SIG-M5 (cell line): ENCODE measurements at places on chromosomes 5 and 9.
A peak's percentile ranks its signal among the peaks of the same experiment; 100 is the strongest.

DNA sequence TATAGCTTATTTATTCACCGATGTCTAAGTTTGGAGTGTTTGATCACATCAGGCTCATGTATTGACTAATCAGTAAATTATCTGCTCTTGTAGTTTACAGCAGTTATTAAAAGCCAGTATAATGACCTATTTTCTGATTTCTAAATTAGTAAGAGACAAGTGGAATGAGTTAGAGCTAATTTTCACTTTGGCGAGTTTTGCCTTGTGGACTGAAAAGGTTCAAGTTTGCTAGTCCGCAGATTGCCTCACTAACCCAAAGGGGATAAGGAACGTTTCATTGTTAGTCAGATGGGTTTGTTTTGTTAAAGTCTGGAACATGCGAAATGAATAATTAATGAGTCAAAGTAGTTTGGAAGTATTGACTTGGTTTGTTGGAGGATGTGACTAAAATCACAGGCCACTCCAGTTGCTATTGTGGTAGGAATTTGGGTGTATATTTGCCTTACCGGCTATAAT is 40.1 kb downstream of the SMARCA2 start:
- DNase-seq: no peak

DNA sequence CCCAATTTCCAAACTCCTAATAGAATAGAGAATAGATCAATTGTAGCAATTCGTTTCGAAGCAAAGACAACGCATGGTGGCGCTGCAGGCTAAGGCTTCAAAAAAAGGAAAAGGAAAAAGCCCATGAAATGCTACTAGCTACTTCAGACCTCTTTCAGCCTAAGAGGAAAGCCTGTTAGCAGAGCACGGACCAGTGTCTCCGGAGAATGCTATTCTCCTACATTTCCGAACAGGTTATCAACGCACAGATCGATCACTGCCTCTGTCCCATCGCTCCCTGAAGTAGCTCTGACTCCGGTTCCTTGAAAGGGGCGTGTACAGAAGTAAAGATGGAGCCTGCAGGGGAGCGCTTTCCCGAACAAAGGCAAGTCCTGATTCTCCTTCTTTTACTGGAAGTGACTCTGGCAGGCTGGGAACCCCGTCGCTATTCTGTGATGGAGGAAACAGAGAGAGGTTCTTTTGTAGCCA is at the start of gene PCDHB15:
Gene PCDHB15 (plus strand): TSS at position 146 of the 468 bp plus-strand sequence. CDS start 184 bp downstream, at position 330.
- DNase-seq: no peak

GRCh38 chr5:113170707-113171106 is 194.1 kb downstream of the DCP2 start:
- no peak for DNase-seq

- no peak for DNase-seq
Measured at GRCh38 chr5:80957031-80957761, 3.0 kb upstream of the RASGRF2 start.

- DNase-seq: no peak
Measured at GRCh38 chr9:19270421-19270949, 40.0 kb downstream of the DENND4C start.

DNA sequence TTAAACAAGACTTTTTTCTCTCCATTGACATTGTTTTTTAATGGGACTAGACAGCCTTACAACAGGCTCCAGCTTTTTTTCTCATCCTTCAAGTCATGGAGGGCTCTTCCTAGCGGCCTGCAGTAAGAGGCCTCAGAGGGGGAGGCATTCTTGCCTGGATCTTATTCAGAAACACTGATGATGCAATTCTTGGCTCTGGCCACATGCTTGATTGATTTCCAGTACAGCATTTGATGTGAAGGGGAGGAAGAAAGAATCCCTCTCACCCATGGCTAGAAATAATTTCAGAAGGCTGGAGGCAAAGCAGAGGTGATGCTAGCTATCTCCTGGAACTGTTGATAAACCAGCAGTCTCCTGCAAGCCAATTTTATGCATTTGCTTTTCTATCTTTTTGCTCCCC is 324.8 kb downstream of the PRELID2 start:
- no peak for DNase-seq

DNA sequence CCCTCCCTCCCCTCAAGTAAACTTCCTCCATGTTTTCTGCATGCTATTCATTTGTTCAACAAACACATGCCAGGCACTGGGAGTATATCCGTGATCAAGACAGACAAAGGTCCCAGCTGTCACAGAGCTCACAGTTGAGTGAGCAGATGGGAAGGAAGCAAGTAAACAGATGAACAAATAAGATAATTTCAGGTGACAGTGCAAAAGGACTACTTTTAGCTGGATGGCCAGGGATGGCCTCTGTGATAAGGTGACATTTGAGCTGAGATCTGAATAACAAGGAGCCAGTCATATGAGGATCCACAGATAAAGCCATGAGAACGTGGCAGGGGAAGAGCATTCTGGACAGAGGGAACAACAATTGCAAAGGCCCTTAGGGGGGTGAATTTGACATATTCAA is 121.7 kb upstream of the RAD23B start:
- DNase-seq: no peak

GRCh38 chr5:107090506-107090905 is 580.2 kb downstream of the EFNA5 start:
- no peak for DNase-seq

GRCh38 chr5:142769251-142769792 is 855 bp upstream of the ARHGAP26 start:
- no peak for DNase-seq

DNA sequence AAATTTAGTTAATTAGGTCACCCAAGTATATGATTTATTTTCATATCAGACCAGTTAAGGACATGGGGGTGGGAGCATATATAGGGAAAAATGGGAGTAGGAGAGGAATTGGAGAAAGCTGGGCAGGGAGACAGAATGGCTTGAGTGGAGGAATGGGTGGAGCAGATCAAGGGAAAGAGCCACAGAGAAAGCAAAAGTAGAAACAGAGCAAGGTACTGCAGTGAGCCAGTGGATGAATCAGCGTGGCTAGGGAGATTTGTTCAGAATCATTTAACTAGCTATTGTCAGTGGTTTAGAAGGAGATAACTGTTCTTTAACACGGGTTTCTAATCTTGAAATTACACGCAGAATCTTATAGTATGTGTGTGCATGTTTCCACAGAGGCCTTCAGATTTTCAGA is 37.4 kb downstream of the SNX24 start:
- no peak for DNase-seq

DNA sequence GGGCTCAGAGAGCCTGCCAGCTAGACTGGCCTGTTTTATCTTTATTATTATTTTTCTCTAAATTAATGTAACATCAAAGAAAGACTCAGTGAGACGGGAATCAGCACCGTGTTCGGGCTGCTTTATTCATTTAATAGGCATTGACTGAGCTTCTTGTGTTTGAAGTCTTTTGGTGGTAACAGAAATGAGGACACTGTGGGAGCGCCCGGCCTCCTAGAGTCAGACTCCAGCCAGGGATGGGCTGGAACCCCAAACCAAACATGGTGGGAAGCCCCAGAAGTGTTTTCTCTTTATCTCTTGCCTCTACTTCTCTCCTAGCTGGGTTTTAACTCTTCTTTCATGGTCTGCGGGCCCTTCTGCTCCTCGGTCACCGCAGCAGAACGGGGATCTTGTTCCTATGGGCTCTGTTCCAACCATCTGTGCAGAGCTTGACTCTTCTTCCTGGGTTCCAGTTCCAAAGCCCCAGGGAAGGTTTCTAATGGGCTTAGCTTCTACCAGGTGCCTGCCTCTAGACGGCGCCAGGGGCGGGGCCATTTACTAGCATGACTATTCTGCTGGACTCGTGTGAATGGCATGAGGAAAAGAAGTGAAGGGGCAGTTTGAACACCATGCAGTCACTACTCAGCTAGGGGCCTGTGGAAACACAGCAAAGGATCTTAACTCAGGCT is 123.8 kb downstream of the FGF18 start:
- DNase-seq: no peak

- DNase-seq: no peak
Measured at GRCh38 chr5:137264573-137264972, 234.6 kb downstream of the SPOCK1 start.

DNA sequence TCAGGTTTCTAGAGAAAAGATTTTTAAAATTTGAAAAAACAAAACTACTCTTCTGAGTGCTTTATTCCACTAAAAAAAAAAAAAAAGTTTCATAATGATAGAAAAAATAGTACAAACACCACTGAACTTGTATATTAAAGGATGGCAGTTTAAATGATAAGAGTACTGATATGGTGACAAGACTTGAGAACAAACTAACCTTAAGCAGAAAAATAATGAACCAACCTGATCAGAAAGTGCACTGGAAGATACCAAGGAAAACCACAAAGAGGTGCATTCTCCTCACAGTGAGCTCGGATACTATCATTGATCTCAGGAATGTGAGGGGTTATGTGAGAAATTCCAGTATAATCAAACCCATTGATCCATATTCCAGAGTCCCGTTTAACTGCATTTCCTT is 34.3 kb downstream of the ERMP1 start:
- DNase-seq: no peak

- no peak for DNase-seq
Measured at GRCh38 chr5:134512661-134512999, 12.8 kb upstream of the JADE2 start.

- DNase-seq: no peak
Measured at GRCh38 chr9:112380102-112380824, at the start of gene HSDL2. Gene HSDL2 (plus strand): TSS chr9:112380108. CDS start chr9:112380164, 56 bp downstream.

DNA sequence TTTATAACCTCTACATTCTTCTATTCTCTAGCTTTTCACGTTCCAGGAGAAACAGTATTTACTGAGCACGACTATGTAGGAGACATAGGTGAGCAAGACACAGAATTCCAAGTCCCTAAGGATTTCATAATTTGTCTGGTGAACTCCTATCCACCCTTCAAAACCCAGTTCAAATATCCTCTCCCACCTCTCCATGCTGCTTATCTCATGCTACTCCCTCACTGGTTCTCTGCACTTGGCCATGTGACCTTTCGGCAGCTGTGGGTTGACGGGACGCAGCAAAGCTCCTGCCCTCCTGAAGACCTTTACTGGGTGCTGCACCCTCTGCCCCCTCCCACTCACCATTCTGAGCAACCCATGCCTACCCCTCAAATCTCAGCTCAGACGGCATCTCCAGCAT is 173.2 kb downstream of the RGS3 start:
- no peak for DNase-seq

- DNase-seq: no peak
Measured at GRCh38 chr5:149205625-149206523, 64.6 kb downstream of the ABLIM3 start.

- no peak for DNase-seq
Measured at GRCh38 chr5:117455236-117456233, 880.9 kb upstream of the SEMA6A start.

DNA sequence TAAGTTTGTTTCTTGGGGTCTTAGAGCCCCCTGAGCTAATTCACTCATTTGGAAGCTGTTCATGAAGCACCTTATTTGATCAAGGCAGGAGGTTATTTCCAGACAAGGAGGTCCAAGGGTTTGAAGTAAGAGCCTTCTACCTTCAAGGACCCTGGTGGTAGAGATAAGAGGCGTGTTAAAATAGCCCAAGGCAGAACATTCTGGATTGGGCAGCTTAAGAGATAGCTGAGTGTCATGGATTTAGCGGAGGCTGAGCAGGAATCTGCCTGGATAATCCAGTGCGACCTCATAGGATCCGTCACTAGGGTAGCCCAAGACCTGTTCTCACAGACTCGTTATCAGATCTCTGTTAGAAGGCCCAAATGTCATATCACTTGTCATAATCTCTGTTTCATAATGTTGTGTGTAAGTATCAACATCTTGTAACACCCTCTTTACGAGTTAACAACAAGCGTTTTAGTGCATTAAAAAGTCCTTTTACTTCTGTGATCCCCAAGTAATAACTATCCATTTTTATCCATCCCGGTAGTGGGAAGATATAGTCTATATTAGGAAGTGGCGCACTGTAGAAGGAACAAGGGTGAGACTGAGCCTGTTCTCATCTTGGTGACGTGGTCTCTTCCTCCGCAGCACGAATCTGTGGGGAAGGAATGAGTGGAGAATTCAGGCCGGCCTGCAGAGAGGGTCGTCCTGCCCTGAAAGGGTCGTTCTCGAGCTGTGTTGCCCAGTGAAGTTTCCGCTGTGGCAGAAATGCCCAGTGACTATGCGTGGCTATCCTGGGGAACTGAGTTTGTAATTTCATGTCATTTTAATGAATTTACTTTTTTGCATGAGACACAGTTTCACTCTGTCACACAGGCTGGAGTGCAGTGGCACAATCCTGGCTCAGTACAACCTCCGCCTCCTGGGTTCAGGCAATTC is 28.8 kb downstream of the SLC25A25 start:
- DNase-seq: no peak

DNA sequence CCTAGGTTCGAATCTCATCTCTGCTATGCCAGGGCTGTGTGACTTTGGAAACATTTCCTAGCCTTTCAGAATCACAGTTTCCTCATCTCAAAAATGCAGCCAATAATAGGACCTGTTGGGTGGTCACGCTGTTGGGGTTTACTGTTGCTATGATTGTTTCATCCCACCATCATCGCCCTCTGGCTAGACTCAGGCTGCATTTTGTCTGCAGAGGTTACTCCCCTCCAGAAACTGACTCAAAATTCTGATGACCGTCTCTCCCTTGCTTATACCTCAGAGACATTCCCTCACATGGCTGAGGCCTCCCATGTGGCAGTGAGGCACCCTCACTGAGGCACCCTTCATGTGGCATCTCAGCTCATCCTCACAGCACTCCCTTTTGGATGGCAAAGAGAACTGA is 61.6 kb downstream of the COL27A1 start:
- DNase-seq: no peak

DNA sequence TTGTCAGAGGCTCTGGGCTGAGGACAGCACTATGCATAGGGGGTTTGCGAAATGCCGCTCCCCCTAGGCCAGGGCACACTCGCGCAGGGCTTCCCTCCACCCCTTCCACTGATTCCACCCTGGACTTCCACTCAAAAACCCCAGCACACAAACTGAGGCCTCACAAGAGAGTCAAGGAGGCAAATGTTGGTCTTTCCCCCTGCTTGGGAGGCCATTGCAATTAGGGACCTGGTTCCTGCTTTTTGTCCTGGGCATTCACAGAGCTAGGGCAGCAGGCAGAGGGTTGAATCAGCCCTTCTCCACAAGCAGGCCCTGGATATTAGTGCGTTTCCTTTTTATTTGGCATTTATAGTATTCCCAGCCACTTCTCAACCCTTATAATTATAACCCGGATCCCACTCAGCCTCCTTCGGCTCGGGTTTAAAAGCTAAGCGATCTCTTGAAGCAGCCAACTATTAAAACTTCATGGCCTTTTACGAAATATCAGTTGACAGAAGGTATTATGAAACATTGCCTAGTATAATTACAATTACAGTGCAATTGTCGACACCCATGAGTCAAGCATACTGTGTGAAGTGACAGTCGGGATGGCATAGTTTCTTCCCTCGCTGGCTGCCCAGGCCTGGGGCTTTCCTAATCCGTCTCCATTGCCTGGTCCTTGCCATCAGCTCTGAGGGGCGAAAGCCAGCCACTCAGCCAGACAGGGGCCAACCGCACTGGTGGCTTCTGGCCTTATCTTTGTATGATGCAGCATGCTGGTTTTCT is 285.5 kb upstream of the MAP3K1 start:
- peak; percentile 19 for DNase-seq

GRCh38 chr9:130661451-130662098 is 2.8 kb upstream of the PRDM12 start:
- no peak for DNase-seq

DNA sequence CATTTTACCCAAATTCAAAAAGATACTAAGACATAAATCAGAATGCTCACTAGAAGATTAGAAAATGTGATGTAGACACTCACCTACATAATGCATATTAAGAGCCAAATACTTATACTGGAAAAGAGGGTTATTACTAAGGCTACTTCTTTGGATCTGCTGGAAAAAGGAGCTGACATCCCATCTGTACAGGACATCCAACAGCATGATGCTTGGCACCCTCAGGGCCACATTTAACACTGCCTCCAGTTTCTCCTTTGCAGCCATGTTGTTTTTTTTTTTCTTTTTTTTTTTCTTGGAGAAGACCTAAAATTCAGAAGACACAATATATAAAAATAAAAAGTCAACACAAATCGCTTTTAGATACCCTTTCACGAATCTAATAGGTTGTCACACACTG is 6.0 kb downstream of the RNF145 start:
- no peak for DNase-seq
